Osteoblast (primary cell): ENCODE measurements at places on chromosomes 12 and 14. TPM values are rescaled to one million over a fixed set of nuclear protein-coding genes. Genes with fewer than 3 reads are reported as not detected.

Gene VTI1B
- 64.1 and 66.6 TPM in 2 replicates for total RNA-seq

DNA sequence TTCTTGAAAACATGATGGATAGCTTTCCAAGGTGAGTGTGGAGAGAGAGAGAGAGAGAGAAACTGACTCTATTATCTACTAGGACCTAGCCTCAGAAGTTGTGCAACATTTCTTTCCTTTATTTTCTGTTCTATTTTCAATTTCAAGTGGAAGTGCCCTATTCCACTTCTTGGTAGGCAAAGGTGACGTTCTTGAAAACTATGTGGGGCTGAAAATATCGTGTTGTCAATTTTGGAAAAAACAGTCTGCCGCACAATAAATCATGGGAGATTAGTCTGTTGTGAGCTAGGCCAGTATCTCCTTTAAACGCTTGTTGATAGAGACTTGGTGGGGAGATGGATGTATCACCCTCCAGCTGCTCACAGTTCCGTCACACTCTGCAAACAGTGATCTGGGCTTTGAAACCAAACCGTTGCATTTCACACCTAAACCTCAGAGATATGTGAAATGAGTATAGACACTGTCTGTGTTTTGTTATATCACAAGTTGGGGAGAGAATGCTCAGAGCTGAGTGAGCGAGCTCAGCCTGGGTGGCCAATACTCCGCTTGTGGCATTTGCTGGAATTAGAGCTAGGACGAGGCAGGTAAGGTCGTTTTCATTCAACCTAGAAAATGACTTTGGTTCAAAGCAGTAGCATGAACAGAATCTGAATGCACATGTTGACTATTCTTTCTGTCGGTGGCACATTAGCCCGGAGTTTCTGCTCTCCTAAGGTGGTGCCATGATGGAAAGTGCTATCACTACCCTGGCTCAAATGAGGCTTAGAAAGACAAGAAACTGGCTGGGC, 75.1 kb upstream of the ST8SIA1 start:
- no peak for DNase-seq

- DNase-seq, result peak; percentile 81
These were observed 6.3 kb downstream of the FLRT2 start for GRCh38 chr14:85535991-85536832.

Gene HPD
- total RNA-seq, result under 0.01 TPM in 1 of 2 replicates, not detected in the other

Gene PLD4
- total RNA-seq, result not detected in 2 replicates

DNA sequence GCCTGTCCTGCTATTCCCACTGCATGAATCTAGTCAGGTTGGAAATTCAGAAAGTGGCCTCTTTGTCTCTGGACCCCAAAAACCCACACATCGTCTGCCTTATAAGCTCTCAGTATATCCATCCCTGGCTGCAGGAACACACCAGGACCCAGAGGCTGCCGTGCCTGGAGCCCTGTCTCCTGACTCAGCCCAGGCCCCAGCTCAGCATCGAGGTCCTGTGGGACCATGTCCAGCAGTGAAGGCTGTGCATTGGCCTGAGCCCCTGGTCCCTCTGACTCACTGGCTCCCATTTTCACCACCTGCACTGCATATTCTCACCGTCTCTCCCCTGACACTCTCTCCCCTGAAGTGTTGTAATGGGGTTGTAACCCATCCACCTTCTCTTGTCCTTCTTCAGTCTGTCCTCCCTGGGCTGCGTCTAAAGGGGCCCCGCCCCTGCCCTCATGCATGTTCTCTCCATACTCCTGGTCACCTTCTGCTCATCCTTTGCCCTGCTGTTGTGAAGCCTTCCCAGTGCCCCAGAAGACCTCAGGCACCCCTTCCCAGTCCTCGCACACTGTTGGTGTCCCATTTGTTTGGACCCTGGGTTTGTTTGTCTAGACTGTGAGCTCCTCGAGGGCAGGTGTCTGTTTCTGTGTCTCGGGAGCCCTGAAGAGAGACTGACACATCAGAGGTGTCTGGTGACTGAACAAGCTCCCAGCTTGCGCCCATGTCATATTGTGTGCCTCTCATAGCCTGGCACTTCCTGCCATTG, 43.8 kb downstream of the EVL start:
- peak; percentile 89 for DNase-seq

- DNase-seq, result no peak
These were observed 12.1 kb downstream of the FGD6 start for GRCh38 chr12:95205016-95205624.

- DNase-seq, result no peak
These were observed 208.5 kb downstream of the FOXG1 start for GRCh38 chr14:28975084-28975483.

DNA sequence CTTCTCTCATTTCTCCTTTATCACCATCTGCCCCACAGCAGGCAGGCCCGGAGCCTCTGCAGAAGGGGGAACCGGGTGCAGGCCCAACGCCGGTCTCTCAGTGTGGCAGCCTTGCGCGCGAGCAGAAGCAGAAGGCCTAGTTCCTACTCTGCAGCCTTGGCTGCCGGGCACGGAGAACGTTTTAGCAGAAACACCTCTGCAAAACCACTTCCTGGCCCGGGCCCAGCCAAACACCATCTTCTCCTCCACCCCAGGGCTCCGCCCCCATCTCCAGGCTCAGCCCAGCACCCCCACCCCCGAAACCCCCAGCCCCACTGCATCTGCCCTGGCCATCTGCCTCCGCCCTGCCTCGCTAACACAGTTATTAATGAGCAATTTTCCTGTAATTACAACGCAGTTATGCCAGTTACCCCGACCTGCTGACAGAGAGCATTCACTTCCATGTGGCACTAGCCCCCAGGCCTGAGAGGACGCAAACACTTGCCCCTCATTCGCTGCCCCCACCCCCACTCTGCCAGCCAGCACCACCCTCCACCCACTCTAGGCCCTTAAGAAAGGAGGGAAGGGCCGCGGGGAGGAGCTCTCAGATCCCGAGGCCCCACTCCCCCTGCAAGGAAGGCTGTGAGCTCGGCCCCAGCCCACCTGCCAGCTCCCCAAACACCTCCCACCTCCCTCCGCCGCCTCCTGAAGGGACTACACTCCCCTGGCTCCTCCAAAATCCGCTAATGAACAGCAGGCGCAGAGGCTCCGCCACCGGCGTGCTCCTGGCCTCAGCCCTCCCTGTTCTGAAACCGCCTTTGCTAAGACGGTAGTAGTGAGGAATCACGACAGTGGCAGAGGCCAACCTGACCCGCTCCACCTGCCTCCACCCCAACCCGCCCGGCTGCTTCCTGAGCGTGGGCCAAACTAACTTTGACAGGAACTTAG, 44.7 kb upstream of the FBRSL1 start:
- DNase-seq, result no peak

DNA sequence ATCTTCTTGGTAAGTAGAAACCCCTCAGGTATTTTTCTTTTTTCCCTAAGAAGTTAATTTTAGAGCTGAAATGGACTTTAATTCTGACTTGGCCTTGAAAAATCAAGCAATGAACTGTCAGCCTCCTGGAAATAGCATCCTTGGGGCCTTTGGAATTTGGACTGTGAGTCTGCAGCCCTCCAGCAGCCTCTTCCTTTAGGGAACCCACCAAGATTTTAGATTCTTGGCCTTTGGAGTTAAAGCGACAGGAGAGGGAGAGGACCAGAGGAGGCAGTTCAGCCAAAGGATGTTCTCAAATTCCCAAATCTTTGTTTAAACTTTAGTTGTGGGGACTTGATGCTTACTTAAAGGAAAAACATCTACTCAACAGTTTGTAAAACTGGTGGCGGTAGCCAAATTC, 288.6 kb downstream of the AACS start:
- DNase-seq, result no peak

GRCh38 chr14:83697099-83697498, 1832.8 kb upstream of the FLRT2 start:
- no peak for DNase-seq

DNA sequence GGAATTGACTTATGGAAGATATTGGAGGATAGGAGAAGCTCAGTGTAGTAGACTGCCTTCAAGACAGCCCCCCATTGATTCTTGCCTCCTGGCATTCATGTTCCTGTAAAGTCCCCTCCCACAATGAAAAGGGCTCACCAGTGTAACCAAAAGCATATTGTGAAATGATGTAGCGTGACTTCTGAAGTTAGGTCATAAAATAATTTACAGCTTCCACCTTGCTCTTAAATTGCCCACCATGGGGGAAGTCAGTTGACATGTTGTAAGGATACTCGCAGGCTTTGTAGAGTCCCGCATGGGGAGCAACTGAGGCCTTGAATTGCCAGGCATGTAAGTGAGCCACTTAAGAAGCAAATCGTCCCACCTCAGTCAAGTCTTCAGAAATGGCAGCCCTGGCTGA, 25.1 kb downstream of the GTSF1 start:
- DNase-seq, result no peak

Gene PTPRR
- total RNA-seq, result under 0.01 TPM in 1 of 2 replicates, not detected in the other

- no peak for DNase-seq
These were observed 138.3 kb downstream of the PLXNC1 start for GRCh38 chr12:94286583-94287244.

DNA sequence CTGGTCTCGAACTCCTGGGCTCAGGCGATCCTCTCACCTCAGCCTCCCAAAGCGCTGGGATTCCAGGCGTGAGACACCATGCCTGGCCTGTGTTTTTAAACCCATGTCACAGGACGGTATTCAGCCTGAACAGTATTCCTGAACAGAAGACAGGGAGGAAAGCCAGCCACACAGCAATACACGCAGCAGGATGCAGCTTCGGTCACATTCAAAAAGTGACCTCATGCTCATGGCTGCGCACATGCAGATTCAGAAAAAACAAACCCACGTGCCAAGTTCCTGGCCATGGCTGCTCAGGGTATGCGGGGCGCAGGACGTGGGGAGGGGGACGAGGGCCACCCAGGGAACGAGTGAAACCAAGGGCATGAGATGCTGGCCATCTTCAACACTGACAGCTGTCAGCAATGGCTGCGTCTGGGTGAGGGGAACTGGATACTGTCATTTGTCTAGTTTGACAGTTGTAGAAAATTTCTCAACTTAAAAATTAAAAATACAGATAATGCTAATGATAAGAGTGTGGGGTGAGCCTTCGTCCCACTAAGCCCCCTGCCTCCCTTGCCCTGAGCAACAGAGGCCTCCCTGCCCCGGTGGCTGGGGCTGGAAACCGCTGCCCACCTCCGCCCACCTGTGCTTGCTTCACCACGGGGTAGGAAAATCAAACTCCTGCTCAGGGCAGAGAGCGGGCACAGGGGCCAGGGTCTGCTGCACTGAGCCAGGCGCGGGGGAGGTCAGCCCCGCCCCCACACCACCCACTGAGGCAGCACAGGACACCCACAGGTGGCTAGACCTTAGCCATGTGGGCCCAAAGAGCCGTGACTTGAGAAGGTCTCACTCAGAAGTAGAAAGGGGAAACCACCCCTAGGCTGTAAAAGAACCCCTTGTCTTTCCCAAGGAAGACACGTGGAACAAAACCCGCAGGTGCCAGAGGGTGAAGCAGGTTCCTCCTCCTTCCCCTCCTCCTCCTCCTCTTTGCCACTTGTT, 84.2 kb downstream of the SCARB1 start:
- no peak for DNase-seq

- DNase-seq, result no peak
These were observed 666.8 kb upstream of the TMEM132C start for GRCh38 chr12:127600211-127600610.

Gene REC8
- total RNA-seq, result 3.3 and 3.5 TPM in 2 replicates

DNA sequence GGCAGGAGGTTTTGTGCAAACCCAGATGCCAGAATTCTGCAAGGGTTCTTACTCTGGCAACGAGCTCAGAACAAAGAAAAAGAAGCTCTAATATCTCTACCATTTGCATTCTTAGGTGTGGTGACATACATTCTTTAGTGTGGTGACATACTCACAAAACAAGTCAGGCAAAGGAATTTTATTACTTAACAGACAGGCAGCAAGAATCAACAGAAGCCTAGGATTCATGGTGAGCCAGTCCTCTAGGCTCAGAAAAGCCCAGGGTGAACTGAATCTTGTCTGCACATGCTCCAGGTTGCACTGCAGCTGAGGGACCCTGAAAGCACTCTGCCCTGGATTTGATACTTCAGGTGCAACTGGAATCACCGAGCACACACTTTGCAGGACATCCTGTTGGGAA, 122.4 kb upstream of the PTPRQ start:
- peak; percentile 45 for DNase-seq

GRCh38 chr14:24238123-24238522, 4.3 kb downstream of the TINF2 start:
- peak; percentile 61 for DNase-seq

Gene TMTC1
- 50.3 and 69.2 TPM in 2 replicates for total RNA-seq

Gene IL22
- not detected in 2 replicates for total RNA-seq

GRCh38 chr12:64082866-64083268, 139.2 kb downstream of the KICS2 start:
- DNase-seq, result no peak

Gene TAMALIN
- 4.7 and 6.5 TPM in 2 replicates for total RNA-seq
